Right ventricle myocardium inferior (tissue), 1 donor: ENCODE measurements at places on chromosomes 3 and 15.

GRCh38 chr3:54830658-54831057, 97.2 kb downstream of the LRTM1 start:
- DNase-seq: no peak

DNA sequence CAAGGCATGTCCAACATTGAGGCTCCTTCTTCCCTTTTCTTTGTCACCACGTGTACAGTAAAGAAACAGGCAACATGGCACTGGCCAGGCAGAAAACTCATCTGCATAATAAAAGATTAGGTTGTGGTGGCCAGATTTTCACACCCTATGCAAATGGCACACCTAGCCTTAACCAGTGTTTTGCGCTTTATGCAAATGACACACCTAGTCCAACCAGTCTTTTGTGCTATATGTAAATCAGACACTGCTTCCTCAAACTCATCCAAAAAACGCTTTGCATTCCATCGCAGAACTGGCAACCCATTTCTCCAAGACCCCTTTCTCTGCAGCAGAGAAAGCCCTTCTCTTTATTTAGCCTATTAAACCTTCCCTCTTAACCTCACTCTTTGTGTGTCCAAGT, 109.1 kb downstream of the ZNF385D start:
- DNase-seq: no peak

DNA sequence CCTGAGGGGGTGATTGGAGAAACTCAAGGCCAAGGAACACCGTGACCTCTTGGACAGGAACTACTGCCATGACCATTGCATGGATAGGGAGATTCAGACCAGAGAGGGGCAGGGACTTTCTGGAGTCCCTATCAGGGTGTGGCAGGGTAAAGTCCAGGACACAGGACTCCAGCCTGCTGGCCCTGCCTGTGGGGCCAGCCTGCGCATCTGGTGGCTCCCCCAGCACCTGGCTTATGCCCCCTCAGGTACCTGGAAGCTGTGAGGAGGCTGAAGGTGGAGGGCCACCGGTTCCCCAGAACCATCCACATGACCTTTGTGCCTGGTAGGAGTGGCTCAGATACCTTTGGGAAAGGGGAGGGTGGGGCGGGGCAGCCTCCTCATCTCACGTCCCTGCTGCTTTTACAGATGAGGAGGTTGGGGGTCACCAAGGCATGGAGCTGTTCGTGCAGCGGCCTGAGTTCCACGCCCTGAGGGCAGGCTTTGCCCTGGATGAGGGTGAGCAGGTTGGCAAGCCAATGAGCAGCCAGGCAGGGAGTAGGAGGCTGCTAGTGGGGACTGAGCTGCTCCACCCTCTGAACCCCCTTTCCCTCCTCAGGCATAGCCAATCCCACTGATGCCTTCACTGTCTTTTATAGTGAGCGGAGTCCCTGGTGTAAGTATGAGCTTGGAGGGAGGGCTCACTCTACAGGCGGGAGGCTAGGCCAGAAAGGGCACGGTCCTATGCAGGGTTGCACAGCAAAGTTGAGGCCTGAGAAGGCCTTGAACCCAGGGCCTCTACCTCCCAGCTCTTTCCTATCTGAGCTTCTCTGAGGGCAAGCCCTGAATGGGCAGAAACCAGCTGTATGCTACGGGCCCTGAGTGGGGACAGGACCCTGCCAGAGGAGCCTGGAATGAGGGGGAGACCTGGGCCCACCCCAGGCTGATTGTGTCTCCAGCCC, 2.9 kb downstream of the ACY1 start:
- peak; percentile 53 for DNase-seq

DNA sequence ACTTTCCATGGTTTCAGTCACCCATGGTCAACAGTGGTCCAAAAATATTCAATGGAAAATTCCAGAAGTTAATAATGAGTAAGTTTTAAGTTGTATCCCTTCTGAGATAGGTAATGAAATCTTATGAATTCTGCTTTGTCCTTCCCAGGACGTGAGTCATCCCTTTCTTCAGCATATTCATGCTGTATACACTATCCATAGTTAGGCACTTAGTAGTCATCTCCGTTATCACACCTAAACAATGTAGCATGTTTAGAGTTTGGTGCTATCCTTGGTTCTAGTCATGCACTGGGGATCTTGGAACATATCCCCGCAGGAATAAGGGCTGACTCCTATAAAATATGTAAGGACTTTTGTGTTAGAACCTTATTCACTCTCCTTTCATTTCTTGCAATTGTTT, 153.2 kb downstream of the UNC13C start:
- DNase-seq: no peak

DNA sequence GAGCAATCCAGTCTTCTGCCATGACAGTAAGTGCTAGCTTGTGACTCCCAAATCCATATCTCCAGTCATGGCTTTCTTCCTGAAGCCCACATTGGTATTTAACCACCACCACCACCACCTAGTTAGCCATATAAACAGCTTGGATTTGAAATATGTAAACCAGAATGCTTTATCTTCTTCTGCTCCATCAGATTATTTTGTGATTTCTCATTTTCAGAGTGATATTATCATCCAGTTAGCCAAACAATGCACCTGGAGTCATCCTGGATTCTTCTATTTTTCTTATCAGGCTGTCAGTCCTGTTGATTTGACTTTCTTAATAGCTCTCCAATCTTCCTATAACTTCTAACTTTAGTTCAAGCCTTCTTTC, 124.3 kb upstream of the PTX3 start:
- no peak for DNase-seq

GRCh38 chr15:55031727-55032126, 165.0 kb downstream of the RSL24D1 start:
- DNase-seq: no peak

DNA sequence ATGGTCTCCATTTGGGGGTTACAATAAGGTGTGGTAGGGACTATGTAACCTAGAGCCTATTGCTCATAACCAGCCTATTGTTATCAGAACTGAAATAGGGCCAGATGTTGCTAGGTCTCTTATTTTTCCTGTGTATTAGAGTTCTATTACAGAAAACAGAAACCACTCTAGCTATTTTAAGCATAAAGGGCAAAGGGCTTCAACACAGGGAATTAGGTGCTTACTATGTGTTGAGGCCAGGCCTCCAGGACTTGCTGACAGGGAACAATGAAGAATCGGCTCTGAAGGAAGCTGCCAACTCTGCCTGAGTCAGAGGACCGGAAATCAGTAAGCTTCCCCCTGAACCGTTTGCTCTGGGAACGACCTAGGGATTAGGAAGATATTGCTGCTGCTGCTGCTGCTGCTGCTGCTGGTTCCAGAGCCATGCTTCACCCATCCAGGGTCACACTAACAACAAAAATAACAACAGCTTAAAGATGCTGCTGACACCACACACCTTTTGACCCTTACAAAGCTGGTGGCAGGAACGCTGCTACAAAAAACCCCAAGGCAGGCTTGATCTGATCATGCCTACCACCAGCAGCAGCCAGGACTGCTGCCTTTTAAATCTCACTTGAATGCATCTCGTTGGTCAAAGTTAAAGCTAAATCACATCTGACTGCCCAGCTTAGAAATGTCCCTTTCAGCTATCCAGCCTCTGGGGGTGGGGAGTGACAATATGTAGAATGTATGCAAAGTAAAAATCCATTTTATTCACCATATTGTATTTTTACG, 276.9 kb upstream of the IL12A start:
- DNase-seq: no peak

DNA sequence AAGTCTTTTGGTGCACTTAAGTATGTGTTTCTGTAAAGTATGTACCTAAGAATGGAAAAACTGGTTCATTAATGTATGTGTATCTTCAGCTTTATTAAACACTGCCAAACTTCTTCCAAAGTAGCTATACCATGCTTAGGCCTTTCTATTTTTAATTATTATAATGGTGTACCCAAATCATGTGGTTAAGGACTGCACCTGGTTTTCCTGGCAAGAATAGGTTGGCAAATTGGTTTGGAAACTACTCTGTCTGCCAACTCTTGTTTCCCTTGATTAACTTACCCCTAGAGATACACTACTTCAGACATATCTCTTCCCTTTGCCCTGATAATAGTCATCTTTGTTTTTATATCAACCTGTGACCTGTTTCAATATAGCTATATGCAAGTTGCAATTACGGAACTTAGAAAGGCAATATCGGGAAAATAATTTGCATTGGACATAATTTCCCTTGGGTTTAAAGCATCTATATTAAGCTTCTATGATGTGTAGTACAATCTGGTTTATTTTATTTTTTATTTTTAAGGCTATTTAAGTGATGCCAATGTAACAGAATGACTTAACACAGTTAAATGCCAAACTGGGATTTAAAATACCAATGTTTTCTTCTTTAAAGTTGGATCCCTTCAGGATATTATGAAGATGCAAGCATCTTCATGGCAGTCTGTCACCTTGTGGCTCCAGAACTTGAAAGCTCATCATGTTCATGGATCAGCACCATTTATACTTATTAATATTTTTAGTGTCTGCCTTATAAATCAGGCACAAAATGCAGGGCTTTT, 40.6 kb upstream of the TMEM108 start:
- DNase-seq: no peak

- no peak for DNase-seq
Measured at GRCh38 chr15:72197460-72198355, at the start of gene GRAMD2A. TSS of gene GRAMD2A (minus strand) at chr15:72197787.

- peak; percentile 93 for DNase-seq
Measured at GRCh38 chr3:64685800-64686445, 1.9 kb downstream of the ADAMTS9 start.

DNA sequence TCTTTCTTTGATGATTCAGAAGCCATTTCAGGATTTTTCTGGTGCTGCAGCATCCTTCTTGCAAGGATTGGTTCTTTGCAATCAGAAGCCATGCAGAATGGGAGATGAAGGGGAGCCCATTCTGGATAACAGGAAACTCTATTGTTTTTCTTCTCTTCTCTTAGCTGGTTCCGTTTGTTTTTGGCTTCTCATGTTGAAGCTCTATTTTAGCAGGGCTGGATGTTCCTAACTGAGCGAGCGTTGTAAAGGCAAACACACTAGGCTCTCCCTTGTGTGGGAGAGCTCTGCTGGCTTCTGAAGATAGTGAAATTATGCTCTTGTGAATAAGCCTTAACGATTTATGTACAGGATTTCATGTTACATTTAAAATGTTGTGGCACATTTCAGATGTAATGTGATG, 8.3 kb downstream of the CACNA1D start:
- DNase-seq: no peak

DNA sequence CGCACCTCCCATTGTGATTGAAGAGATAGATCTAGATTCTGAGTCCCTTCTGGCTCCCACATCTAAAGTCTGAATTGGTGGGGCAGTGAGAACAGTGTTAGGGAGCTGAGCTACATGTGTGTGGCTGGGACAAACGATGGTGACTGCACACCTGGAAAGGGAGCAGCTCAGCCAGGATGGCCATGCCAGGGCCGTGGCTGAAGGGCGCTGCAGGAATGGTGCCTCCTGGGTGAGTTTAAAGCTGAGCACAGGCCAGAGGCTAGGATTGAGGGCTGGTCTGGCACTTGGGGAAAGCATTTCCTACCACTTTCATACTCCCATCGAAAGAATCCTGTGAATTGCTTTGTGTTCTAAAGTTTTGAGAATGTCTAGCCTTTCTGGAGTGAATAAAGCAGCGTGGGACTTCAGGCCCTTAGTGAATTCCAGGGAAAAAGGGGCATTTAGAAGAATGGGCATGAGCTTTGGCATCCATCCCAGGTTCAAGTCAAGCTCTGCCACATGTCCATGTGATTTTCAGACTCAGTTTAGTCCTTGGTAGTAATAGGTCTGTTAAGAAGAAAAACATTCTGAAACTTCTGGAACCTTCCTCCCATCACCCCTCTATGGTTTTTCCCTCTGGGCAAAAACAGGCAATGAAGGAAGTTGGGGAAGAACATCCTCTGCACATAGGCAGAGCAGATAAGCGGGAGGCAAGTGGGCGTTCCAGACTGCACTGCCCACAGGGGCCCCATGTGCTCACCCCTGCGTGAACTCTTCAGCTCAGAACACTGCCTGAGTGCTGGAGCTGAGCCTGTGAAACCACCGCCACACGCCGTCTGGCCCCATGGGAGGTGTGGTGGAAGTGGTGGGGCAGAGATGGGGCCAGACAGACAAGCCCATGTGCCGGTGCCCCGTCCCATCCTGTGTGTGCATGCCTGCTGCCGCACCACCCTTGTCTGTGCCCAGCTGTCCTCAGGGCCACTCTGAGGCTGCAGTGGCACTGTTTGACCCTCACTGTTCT, 12.9 kb upstream of the CPNE9 start:
- DNase-seq: no peak

GRCh38 chr3:10599017-10599416, 93.6 kb upstream of the ATP2B2 start:
- DNase-seq: no peak

GRCh38 chr3:124256156-124256555, 264.2 kb upstream of the ROPN1 start:
- DNase-seq: no peak

DNA sequence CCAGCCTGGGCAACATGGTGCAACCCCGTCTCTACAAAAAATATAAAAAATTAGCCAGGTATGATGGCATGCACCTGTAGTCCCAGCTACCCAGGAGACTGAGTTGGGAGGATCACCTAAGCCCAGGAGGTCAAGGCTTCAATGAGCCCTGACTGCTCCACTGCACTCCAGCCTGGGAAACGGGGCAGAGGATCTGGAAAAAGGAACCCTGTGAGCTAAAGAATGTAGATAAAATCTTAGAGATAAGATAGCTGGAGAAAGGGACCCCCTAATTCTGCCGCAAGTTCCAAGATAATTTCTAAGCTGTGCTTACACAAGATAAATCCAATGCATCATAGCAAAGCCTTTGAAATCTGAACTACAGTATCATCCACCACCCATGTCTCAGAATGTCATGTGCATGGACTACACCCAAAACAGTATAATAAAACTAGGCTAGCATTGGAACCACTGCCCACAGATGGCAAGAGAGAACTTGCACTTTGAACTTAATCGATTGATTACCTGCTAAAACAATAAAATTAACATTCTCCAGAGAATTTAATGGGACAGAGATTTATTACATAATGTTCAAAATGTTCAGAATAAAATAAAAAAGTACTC, 99.9 kb downstream of the TRIM42 start:
- DNase-seq: no peak

DNA sequence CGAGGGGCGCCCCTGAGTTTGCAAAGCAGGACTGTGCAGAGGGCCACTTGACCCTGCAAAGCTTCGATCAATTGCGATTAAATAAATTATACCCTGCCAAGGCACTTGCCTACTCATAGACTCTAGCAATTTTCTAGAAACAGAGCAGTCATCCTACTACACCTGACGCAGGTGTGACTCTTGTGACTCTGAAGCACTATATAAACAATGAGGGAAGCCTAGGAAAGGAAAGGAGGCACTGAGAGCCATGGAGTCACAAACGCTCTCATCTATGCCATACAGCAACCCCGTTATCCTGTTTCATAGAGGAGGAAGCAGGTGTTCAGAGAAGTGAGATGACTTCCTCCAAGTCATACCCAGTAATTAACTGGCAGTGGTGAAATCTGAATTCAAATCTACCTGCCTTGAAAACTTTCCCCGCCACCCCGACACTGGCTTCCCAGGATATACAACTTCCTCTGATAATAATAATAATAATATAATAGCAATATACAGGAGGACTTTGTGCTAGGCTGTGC, 14.4 kb downstream of the ARHGEF3 start:
- no peak for DNase-seq

DNA sequence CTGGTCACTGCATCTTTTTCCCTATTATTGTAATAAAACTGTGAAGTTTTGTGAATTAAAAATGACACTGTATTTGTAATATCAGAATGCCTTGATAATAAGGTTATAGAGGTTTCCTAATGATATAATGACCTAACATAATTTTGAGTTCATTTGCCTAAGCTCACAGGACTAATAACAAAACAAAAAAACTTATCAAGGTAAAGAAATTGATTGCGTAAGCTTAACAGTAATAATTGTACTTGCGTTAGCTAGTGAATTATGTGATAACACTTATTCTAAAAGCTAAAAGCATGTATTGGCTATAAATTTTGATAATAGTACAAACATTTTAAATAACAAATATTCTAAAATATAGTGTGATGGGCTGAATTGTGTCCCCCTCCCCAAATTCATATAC, 112.6 kb downstream of the LEKR1 start:
- DNase-seq: no peak
